ENCODE measurements at places on chromosomes 2 and 18.

- DNase-seq = no peak
Measured at GRCh38 chr2:170054997-170055396, 123.0 kb upstream of the MYO3B start.

- DNase-seq = no peak
Measured at GRCh38 chr2:218155953-218156479, 10.7 kb downstream of the CXCR1 start.

DNA sequence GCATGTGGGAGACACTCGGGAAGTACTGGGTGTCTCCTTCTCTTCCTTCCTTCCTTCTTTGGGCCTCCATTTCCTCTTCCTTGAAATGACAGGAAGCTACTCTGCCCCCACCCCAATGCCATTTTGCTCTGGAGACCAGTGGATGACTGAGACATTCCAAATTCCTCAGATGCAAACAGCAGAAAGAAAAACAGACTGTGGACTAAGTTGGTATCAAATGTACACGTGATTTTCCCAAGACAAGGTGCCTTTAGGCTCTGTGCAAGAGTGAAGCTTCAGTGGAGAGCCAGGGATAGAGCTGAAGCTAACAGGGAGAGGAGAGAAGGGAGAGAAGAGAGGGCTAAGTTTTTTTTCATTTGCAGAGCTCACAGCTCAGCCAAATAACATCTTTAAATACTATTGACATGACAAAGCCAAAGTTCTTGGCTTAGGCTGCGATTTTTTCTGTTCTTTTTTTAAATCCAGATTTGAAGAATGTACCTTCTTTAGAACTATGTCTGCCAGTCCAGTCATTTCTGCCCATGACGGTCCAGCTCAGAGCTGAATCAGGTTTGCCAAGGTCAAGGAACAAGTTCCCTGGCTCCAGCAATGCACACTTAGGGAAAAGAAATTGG is 84.5 kb upstream of the LCLAT1 start:
- DNase-seq = no peak

DNA sequence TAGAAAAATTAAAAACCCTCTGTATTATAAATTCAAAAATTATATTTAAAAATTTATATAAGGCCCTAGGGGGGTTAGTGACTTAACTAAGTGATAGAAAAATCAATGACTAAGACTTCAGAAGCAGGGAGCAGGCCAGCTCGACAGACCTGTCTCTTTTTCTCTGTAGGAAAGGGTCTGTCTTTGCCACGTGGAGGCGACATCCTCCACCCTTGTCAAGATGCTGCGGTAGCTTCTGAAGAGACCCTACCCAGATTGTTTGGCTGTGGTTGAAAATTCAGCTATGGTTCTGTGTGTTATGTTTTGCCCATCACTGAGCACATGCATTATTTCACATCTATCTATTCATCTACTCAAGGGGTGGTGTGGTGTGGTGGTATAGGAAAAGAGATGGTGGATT is 8.2 kb upstream of the SLC4A3 start:
- DNase-seq = no peak

DNA sequence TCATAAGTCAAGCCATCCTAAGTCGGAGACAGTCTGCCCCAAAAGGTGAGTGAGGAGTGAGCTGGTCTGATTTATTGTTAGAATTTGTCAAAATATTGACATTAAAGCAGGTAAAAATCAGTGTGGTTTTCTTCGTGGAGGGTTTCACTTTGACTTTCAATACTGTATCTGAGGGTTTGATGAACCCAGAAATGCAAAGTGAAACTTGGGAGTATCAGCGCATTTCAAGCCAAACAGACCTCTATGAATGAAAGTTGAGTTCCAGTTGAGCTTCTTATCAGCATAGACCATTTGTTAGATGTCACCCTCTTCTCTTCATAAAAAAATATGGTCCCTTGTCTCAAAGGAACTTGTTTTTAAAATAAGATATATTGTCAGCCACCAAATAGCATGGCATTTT is 21.7 kb upstream of the CXCR4 start:
- no peak for DNase-seq

- DNase-seq = no peak
Measured at GRCh38 chr2:147083664-147084063, 761.2 kb upstream of the ACVR2A start.

DNA sequence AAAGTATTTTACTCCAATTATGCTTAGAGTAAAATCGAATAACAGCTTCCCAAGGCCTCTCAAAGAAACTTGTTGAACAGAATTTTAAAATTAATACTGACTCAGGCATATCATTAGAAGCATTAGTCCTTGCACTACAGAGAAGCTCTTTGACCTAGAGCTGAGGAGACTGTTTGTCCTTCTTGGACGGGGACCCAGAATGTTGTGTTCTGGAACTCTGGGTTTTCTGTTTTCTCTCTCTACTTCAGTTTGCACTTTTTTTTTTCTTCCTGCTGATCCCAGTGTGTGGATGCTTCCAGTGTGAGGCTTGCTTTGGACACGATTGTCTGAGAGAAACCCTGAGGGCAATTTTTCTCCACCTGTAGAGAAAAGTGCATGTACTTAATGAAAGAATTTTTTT is 847.6 kb downstream of the SOCS6 start:
- DNase-seq = no peak

DNA sequence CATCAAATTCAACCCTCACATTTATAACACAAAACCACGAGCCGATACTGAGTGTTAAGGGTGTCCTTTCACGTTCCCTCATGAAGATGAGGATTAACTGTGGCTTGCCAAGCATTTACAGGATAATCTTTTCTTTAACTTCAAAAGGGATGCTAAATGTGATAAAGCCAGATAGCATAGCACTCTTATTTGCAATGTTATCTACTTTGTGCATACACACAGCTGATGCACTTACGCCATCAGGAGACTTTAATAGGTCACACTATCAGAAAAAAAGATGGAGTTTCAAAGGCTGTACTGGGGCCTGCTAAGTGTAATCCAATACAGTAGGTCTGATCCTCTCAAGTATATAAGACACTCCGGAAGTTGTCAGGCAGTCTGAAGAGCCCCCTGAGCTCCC is 572.7 kb downstream of the PIK3C3 start:
- DNase-seq = no peak

DNA sequence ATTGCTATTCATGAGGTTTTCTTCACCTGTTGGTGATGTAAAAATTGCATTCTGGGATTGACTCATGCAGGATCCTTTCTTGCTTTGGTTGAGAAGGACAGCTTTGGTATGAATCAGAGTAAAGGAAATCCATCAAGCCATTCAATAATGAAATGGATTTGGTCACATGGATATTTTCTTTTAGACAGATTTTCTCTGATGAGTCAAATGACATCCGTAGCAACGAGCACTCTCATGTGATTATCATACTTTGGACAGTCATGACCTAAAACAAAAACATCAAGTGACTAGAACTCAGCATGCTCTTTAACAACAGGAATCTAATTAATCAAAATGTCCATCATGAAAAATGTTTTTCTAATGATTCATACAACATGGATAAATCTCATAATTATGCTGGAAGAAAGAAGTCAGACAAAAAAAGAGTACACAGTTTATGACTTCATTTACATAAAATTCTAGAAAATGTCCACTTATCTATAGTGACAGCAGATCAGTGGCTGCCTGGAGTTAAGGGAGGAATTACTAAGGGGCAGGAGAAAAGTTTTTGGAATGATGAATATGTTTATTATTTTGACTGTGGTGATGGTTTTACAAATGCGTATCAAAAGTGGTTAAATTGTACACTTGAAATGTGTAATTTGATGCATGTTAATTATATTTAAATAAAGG is 30.7 kb downstream of the TRAK2 start:
- no peak for DNase-seq

DNA sequence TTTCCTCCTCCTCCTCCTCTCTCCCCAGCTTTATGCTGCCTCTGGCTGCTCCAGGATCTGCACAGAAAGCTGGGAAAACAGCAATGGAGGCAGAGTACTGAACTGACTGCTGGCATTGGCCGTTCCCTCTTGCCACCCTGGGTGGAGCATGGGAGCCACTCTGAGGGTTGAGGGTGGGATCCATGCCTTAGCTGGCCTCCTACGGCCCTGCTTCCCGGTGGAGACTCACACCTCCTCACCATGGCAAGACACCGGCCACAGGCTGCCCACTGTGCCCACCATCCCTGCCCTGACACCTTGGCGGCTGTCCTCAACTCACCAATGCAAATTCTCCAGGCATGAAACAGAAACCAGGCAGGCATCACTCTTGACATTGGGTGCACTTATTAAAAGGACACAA is 832.3 kb upstream of the ID2 start:
- no peak for DNase-seq

GRCh38 chr2:159091381-159091780 is 122.9 kb downstream of the TANC1 start:
- no peak for DNase-seq

GRCh38 chr2:58448065-58448507 is 207.0 kb upstream of the FANCL start:
- DNase-seq = no peak

GRCh38 chr2:141957827-141958450 is 172.9 kb downstream of the LRP1B start:
- DNase-seq = no peak

DNA sequence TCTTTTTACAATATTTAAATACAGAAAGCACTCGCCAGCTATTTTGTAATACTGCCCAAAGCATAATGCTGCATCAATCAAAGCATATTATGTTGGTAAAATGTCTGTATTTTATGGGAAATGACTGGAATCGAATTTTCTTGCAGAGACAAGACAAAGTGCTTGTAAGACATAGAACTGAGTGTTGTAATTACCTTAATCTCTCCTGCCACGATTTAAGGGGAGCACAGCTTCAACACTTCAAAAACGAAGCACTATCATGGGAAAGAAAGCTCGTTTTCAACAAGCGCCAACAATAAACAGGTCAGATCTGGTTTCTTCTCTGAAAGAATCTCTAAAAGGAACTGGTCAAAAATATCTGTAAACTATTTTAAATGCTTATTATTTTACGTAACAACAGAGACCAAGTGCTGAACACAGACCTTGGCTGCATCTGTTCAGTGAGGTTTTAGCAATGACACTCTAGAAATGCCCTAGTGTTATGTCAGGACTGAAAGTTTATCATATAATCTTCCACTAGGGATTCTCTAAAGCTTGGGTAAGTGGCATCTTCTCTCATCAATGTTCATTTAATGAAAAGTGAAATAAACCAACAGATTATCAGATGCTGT is 19.0 kb downstream of the RND3 start:
- DNase-seq = no peak

DNA sequence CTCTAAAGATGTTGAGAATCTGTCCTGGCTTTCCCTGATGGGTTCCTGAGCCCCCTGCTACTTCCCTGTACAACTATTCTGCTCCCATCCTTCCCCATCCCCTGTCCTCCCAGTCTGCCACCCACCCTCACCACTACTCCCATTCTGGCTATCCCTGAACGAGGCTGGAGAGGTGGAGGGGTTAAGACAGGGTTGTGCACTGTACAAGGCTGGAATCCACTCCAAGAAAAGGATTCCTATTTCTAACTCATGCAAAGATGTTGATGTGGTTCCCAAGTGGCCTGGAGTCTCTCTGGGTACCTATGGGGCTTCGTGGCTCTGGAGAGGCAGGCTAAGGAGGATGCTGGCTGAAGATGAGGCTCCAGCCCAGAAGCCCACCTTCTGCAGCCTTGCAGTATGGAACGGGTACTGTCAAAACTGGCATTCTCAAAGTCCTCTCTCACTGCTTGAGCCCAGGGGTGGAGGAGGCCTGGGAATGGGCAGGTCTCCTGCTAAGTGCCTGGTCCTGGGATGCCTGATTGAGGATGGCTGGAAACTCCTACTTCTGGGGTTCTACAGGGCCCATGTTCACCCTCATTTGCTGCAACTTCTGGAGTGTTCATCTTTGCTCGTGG is 1.3 kb upstream of the FEV start:
- no peak for DNase-seq

DNA sequence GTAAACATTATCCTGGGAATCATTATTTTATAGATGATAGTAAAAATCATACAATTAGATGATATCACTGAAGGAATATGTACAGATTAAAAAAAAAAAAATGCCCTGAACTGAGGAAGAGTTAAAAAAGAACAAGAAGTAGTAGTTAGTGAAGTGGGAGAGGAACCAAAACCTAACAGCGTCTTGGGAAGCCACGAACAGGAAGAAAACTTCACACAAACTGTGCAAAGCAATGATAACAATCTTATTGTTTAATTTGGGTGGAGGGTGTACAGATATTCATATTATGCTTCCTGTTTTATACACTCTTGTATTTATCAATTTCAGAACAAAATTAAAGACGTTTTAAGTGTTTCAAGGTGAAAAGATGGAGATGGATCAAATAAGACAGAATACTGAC is 3.5 kb downstream of the HEATR5B start:
- DNase-seq = no peak

- no peak for DNase-seq
Measured at GRCh38 chr18:62786689-62787088, 71.3 kb downstream of the PHLPP1 start.

DNA sequence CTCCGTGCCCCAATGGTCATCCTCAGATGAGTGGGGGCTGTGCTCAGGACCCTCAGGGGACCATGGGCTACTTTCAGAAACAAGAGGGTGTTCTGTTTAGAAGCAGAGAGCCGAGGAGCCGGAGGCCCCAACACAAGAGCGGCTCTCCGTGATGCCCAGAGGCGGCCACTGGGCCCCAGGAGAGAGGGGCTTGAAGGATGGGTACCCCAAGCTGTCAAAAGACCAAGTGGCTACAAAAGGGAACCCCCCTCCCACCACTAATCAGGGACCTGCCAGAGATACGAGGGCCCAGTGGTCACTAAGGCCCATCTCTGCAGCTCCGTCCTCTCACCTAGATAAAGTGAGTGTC is 93.6 kb downstream of the HDAC4 start:
- DNase-seq = no peak

- peak; percentile 6 for DNase-seq
Measured at GRCh38 chr2:189347540-189347939, 93.7 kb upstream of the WDR75 start.

GRCh38 chr2:182090486-182090885 is 104.8 kb downstream of the PPP1R1C start:
- DNase-seq = no peak

DNA sequence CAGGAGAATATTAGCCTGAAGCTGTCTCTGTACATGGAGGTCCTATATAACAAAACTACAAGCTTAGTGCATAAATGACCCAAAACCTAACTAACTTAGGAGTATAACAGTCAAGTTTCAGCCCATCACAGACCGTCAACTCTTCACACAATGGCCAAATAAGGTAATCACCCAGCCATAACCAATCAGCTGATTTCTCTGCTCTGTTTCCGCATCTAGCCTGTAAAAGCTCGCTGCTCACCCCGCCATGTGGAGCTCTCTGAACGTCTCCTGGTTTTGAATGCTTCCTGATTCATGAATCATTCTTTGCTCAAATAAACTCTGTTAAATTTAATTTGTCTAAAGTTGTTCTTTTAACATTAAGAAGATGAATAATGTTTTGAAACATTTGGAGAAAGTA is 593.6 kb downstream of the TMX3 start:
- DNase-seq = no peak

DNA sequence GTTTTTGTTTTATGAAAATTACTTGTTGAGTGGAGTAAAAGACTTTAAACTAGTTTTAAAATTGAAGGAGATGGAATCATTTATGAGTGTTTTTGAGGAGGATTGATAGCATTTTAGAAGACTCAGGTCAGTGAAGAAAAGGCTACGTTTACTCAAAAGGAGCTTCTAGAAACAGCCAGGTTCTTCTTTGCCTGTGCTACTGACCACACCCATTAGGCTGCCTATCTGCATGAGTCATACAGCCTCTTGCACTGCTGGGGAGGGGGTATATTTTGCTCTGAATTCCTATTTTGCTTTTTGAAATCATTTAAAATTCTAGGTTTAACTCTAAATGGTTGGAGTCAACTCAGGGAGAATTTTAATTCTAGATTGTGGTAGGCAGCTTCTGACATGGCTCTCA is 22.3 kb downstream of the EFEMP1 start:
- no peak for DNase-seq
